Stromal cell of bone marrow (primary cell): ENCODE measurements at places on chromosomes 12 and 14.

DNA sequence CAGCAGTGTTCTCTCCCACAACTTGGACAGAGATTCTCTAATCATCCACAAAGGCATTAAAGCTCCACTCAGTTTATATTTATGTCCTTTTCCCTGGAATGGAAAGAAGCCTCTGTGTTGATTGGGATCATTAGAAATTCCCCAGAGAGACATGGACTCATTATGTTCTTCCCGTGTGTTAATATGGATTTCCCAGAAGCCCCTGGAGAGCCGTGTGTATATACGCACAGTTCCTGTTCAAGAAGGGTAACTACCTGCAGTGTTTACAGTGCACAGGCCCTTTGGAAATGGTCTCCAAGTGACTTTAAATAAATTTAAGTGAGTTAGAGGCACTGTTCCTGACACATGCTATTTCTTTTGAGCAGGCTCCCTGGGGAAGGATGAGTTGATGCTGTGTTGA, 428.0 kb upstream of the TMTC1 start:
- DNase-seq: no peak

- peak; percentile 73 for DNase-seq
These were observed 133.4 kb downstream of the DICER1 start for GRCh38 chr14:95023886-95024285.

- DNase-seq: no peak
These were observed 945 bp upstream of the HIP1R start for GRCh38 chr12:122834104-122834920.

DNA sequence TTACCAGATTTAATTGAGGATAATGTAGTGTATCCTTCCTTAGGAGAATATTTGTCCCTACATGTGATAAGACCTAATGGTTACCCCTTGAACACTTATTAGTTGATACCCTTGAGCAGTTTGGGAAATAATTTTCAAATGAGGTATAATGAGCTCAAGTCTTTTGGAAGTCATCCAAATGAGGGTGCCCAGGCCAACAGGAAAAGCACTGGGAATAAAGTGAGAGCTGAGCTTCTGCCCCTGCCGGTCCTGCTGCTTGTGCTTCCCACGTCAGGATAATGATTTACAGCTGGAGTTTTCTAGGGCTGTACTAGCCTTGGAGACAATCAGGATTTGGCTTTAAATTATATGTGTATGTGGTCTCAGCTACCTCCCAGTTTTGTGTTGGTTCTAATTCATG, 178.8 kb upstream of the FRMD6 start:
- DNase-seq: no peak

GRCh38 chr12:128450810-128451209, 183.8 kb downstream of the TMEM132C start:
- DNase-seq: no peak

DNA sequence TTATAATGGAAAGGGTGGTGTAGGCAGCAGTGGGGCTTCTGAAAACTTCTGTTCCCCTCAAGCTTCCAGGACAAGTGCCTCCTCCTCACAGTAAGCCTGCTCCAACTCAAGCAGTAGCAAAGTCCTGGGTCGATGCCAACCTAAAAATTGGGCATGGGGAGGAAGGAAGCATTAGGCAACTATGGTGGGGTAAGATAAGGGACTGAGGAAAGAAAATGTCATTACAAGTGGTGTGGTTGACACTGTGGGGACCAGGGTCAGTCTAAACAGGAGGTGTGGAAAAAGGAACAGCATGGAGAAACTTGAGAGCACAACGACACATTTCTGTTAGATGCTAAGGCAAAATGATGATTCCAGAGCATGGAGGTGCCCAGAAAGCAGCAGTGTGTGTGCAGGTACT, 34.9 kb downstream of the WIF1 start:
- no peak for DNase-seq

- DNase-seq: no peak
These were observed 2.5 kb upstream of the PPP2R5C start for GRCh38 chr14:101758913-101759593.

GRCh38 chr12:19298836-19299605, 140.3 kb upstream of the AEBP2 start:
- no peak for DNase-seq

DNA sequence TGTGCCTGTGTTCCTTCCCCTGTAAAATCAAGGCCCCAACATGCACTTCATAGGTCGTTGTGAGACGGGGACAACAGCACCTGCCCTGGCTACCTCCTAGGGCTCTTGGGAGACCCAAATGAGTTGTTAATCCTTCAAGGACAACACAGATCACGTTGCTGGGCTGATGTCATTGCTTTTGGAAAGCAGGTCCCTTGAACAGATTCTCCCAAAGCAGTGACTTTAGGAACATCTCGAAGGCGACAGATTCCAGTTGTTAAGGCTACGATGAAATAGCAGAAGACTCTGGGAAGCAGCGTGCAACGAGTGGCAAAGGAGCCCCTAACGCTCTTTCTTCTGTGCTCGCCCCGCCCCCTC, 26.2 kb upstream of the MAP1LC3B2 start:
- no peak for DNase-seq

DNA sequence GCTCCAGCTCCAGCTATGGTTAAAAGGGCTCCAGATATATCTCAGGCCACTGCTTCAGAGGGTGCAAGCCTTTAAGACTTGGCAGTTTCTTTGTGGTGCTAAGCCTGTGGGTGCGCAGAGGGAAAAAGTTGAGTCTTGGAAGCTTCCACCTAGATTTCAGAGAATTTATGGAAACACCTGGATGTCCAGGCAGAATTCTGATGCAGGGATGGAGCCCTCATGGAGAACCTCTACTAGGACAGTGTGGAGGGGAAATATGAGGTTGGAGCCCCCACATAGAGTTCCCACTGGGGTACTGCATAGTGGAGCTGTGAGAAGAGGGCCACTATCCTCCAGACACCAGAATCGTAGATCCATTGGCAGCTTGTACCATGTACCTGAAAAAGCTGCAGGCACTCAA, 69.9 kb downstream of the SDR9C7 start:
- DNase-seq: no peak

GRCh38 chr14:100422556-100423316, 99.6 kb downstream of the SLC25A47 start:
- peak; percentile 59 for DNase-seq

DNA sequence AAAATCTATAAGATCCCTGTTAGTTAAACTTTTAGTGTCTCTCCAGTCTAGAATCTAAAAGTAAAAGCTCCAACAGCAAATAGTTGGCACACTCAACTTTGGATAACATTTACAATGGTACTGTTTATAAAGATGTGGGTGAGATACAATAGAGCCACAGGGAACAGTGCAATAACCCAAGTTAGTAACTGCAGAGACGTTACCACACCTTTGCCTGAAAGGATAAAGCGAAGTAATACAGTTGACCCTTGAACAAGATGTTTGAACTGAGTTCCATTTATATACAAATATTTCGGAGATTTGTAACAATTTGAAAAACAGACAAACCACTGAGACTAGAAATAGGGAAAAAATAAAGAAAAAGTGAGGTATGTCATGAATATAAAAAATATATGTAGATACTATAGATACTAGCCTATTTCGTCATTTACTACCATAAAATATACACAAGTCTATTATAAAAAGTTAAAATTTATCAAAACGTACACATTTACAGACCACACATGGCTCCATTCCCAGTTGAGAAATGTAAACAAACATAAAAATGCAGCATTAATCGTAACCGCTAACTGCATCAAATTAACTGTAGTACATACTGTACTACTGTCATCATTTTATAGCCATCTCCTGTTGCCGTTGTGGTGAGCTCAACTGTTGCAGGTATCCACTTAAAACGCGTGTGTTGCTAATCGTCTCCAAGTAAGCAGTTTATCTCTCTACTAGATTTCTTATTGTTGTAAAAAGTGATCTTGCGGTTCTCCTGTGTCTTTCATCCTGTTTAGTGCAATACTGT, 56.5 kb upstream of the HIF1A start:
- no peak for DNase-seq

DNA sequence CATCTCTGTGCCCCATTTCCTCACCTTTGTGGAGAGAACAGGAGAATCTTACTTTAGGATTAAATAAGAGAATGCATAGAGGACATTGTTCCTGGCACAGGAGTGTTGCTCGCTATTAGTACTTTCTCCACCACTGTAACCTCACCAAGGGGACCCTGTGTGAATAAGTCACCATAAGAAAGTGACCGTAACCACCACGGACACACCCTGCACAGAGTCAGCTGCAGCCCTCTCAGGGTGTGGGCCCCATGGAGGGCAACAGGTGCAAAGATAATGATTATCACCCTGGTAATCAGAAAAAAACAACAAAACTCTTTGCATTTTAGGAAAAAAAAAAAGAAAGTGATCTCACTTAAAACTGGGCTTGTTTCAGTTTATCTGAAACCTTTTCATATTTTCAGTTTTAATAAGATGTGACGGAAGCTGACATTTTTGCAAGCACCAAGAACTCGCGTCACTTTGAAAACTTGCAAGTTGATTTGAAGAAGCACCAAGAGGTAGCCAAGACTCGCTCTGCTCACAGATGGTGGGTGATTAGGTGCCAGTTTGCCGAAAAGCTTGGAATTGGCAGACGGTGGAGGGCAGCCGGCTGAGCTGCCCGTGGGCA, 87.0 kb upstream of the VRK1 start:
- DNase-seq: no peak

- DNase-seq: no peak
These were observed 29.9 kb upstream of the YBX3 start for GRCh38 chr12:10753059-10753458.

DNA sequence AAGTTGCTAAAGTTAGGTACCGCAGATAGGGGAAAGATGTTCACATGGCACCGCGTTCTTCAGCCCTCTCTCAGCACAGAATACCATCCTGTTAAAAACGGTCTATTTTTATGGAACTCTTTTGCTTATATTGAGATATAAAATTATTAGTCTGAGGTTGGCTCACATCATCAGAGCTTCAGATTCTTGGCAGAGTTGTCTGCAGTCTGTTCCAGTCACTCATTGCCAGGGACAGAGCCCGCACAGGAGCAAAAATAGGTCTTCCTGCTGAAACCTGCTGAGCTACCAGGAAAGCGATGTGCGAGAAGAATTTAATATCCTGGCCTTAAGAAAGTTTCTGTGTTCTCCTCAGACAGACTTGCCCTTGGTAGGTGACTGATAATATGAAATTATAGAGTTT, 249.8 kb downstream of the VRK1 start:
- DNase-seq: no peak

GRCh38 chr12:57844709-57845477, 1.6 kb downstream of the CTDSP2 start:
- DNase-seq: peak; percentile 90

- DNase-seq: no peak
These were observed 70.6 kb downstream of the TMEM132C start for GRCh38 chr12:128337431-128338170.

DNA sequence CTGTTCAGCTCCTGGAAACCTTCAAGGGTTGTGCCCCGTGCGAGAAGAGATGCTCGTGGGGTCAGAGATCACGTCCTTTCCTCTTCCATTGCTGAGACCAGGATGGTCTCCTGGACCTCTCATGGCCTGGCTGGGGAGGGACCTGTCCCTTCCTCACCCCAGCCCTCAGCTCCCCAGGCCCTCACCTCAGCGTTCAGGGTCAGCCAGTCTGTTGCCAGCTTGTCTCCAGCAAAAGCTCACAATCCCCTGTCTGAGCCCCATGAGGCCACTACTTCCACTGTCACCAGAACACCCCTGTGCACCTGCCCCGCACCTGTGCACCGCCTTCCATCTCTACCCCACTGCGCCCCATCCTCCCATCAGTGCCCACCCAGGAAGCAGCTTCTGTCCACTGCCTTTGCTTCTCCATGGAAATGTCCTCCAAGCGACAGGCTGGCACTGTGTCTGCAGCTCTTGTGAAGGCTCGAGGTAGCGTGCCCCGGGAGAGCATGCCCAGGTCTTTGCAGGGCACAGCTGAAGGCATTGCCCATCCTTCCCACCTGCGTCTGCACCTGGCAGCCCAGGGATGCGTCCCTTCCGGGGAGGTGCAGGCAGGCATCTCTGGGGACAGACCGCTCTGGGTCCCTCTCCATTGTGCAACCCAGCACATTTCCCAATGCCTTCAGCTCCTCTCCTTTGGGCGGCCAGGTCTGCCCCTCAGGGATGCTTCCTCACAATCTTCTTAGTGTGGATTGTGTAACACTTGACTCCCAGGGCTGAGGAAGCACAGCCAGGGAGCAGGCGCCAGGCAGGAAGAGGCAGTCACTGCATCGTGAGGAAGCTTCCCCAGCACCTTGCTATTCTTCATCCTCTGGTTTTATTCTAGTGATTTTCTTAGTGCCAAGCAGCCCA, 179.6 kb downstream of the ADGRD1 start:
- DNase-seq: no peak

- no peak for DNase-seq
These were observed 22.7 kb downstream of the CLMN start for GRCh38 chr14:95296966-95297365.

DNA sequence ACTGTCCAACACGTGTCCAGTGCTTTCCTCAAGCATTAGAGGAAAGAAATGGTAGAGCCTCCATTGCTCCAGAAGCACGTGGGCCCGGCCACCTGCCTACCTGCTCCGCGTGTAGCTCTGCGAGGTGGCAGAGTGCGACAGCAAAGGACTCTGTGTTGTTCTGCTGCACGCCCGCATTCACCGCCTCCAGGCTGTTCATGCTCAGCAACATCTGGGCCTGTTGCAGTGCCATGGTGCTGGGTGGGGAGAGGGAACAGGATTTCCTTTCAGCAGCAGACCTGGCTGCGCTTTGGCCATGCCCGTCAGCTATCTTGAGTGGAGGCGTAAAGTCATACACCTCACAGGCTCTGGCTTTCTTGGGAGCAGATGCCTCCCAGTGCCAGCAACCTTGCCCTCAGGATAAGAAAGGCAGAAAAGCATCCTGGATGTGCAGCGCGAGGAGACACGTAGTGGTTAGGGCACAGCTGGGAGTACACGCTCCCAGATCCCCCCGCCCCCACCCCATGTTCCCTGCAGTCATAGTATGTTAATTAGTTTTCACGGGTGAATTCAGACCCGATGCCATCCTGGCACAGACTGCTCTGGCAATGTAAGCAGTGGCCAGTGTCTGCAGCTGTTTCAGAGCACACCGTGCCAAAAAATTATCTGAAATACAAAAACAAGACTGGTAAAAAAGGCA, 25.1 kb downstream of the ANAPC5 start:
- DNase-seq: no peak

- no peak for DNase-seq
These were observed 12.5 kb downstream of the PLEKHG6 start for GRCh38 chr12:6322969-6323339.

DNA sequence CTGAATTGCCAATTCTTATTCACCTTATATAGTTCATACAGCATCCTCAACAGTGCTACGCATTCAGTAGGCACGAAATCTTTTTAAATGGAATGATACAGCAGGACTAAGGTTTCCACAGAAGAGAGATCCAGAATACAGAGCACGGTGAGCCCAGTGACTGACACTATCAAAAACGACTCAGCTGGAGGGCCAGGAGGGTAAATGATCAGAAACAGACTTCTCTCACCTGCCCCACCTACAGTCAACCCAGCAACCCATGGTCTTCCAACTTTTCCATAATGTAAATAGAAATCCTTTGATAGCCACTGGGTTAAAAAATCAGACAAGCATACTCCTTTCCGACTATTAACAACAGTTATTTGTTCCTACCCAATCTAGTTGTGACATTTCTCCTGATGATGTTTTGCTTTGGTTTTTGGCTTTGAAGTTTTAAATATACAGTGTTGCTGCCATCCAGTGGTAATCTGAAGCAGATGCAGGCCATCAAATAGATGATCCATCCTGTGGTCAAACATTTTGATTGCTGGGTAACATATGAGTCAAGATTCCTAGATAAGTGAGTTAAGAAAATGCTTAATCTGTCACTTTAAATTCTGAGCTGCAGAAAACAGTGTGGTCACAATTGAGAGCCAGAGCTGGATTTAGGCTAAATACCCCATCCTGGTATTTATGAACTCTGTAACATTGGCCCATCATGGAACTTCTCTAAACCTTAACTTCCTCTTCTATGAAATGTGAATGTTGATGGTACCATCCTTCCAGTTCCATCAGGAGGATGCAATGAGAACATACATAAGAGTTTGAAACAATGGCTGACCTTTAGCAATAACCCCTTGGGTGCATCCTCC, 42.0 kb downstream of the GPHB5 start:
- DNase-seq: peak; percentile 50
